SW480 (cell line): ENCODE measurements at places on chromosomes 3 and 15.

DNA sequence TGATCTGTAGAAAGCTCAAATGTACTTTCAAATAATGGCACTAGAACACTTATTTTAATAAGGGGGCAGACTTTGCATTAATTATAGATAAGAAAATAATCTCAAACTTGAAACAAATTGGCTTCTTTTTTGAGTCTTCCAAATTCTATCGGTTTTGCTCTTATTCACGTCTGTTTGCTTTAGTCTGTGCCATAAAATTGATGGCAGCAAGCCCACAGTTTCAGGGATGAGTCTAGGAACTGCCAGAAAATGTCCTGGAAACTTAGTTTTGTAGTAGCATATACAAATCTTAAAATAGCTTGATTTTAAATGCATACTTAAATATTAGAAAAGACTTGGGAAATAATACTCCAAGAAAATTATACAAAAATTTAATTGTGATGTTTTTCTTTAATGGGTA lies 39.7 kb downstream of the BCHE start:
- no peak for DNase-seq

GRCh38 chr15:48954538-48954937 lies 9.2 kb downstream of the SHC4 start:
- DNase-seq = no peak

- DNase-seq = no peak
Measured at GRCh38 chr3:60080648-60081047, 1030.8 kb upstream of the CFAP20DC start.

DNA sequence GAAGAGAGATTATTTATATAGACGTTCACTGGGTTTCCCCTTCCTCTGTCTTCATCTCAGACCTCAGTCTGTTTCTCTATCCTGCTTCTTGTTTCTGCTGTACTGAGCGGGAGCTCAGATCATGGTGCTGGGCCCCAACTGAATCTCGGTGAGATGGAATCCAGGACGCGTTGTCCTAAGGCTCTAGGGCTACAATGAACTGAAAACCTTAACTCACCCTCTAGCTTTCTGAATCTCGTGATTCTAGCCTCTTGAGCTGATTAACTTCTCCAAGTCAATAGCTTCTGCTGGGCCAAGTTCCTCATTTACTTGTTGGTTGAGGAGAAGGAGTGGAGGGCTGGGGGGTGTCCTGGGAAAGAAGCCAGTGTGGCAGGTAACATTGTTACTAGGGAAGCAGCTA lies 32.7 kb upstream of the MAP3K13 start:
- DNase-seq = no peak

- no peak for DNase-seq
Measured at GRCh38 chr3:13565581-13566452, 16.9 kb downstream of the FBLN2 start.

GRCh38 chr15:53618461-53618860 lies 141.0 kb downstream of the WDR72 start:
- no peak for DNase-seq

GRCh38 chr15:50993598-50993997 lies 85.1 kb downstream of the AP4E1 start:
- DNase-seq = no peak
